ENCODE measurements at places on chromosomes 3 and 15. TPM values are rescaled to one million over a fixed set of nuclear protein-coding genes. Genes with fewer than 3 reads are reported as not detected.

GRCh38 chr3:17136136-17136721, 251.5 kb downstream of the PLCL2 start:
- no peak for DNase-seq

Gene KLHL25
- 2.5 TPM for total RNA-seq

GRCh38 chr3:157064402-157064801, 95.5 kb downstream of the CCNL1 start:
- no peak for DNase-seq

- no peak for DNase-seq
Measured at GRCh38 chr15:86157606-86158293, 78.1 kb downstream of the AGBL1 start.

- DNase-seq: no peak
Measured at GRCh38 chr3:140006331-140006730, 71.3 kb downstream of the CLSTN2 start.

Gene TRANK1
- total RNA-seq: 10.3 TPM

Measured in GM23248 (cell line).